ENCODE measurements at places on chromosomes 6 and 20.

- no peak for DNase-seq
Observed at GRCh38 chr6:49082611-49083010, 380.4 kb downstream of the MMUT start.

DNA sequence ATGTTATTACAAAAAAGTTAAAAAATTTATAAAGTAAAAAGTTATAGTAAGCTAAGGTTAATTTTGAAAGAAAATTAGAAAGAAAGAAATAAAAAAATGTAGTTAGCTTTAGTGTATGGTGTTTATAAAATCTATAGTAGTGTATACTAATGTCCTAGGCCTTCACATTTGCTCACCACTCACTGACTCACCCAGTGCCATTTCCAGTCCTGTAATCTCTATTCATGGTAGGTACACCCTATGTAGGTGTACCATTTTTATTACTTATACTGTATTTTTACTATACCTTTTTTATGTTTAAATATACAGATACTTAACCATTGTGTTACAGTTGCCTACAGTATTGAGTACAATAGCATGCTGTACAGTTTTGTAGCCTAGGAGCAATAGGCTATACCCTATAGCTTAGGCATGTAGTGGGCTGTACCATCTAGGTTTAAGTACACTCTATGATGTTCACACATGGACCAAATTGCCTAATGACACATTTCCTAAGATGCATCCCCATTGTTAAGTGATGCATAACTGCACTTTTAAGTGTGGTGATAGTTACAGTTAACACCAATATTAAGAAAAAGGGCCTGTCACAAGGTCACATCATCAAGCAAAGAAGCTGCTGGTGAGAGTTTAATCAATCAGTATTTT is 8.0 kb downstream of the CD2AP start:
- DNase-seq, result no peak

DNA sequence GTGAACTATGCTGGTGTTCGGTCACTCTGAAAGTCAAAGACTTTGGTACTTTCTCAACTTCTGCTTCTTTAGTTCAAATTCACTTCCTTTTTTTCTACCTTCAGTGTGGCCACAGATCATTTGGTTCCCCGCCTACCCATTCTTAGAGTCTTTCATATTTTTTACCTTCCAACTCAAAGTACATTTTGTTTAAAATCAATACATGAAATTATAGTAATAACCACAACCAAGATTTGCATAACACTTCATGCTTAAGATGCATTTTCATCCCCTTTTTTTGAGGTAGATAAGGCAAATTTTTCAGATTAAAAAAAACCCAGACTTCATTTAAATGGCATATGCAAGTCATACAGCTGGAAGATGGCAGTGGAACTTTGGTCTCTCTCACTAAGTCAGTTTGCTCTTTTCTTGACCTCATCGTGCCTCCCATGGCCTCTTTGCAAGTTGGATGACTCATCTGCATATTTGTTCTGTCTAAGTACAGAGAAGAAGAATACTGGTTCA is 11.9 kb upstream of the CNR1 start:
- peak; percentile 14 for DNase-seq

DNA sequence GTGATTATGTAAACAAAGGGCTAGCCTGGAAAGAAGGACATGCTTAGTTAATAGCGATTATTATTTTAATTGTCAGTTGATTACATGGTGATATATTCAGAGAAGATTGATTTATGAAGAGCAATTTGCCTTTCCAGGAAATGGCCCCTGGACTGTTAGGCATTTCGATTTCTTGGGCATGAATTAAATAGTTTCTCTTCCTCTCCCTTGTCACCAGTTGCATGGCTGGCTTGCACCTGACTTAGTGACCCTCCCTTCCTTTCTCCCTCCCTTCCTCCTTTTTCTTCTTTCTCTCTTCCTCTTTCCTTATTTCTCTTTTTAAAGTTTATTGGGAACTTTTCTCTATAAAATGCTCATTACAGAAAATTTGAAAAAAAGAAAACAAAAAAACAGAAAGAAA is 235.4 kb downstream of the CDC5L start:
- no peak for DNase-seq

GRCh38 chr6:119210596-119210995 is 132.1 kb upstream of the FAM184A start:
- no peak for DNase-seq

DNA sequence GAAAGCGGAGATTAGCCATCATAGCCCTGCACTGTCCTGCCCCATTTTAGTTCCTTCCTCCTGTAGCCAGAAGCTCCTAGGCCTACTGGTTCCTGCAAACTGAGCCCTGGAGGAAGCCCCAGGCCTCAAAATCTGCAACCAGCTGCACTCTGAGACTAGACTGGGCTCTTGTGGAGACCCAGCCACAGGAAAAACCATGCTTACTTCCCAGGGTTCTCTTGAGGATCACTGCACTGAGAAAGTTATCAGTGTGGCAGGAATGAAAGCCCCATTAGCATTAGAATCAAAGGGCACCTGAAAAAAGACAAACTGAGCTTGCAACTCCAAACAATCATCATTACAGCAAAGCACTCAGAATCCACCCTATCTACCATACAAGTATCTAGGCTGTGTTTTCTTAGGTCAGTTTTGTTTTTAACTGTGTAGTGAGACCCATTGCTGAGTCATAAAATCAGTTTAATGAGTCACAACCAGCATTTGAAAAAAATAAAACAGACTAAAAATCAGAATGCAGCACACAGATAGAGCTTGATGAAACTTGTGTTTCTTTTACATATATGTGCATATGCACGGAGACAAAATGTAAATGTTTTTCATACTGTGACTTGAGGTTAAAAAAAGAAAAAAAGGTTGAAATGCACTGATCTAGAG is 91.0 kb downstream of the UNC5CL start:
- no peak for DNase-seq
